ENCODE measurements at places on chromosomes 4 and X.

- DNase-seq, result no peak
Measured at GRCh38 chr4:135015771-135016170, 814.2 kb upstream of the PABPC4L start.

DNA sequence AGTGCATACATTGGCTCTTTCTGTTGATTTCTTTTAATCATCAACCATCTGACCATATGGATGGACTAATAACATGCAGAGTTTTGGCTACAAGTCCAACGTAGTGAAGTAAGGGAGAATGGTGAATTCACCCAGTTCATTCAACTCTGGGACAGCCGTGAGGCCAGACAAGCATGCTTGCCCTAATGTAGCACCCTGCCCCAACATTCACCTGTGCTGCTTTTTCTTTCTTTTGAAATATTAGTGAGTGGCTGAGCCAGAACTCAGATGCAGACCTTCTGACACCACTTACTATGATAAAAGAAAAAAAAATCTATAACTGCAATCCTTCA is 17.5 kb downstream of the ARSJ start:
- no peak for DNase-seq

GRCh38 chr4:142297313-142297712 is 548.8 kb downstream of the INPP4B start:
- no peak for DNase-seq

DNA sequence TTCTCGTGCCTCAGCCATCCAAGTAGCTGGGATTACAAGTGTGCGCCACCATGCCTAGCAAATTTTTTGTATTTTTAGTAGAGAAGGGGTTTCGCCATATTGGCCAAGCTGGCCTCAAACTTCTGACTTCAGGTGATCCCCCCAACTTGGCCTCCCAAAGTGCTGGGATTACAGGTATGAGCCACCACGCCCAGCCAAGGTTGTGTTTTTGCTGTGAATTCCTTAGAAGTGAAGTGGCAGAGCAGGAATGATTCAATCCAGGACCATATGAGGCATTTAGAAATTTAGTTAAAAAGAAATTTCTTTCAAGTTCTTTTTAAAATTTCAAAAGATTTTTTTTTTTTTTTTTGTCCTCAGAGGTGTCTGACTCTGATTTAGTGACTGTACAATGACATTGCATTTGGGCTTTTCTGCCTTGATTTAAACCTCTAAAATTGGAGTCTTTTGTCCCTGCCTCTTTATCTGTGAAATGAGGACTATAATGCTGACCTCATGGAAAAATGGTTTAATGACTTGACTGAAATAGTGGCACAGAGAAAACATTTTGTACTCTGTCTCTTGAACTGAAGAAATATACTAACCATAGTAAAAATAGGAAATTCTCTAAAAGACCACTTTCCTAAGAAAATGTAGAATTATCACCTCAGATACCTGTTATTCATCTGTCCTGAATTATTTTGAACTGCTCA is 59.9 kb downstream of the CXCL13 start:
- no peak for DNase-seq

GRCh38 chrX:259692-260355 is 21.4 kb upstream of the PLCXD1 start:
- DNase-seq, result no peak

DNA sequence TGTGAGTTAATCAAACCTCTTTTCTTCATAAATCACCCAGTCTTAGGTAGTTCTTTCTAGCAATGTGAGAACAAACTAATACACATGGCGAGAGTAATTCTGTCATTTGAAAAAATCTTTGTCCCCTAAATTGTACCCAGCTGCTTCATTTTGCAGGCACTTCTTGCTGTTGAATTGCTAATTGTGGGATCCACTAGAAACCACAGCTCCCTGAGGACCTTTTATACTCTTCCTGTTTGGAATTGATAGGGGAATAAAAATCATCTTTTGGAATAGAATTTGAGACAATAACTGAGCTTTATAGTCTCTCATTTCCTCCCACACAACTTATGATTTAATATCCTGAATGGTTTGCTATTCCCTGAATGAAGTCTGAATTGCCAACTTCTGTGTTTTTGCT is 170.2 kb downstream of the PACRGL start:
- no peak for DNase-seq

DNA sequence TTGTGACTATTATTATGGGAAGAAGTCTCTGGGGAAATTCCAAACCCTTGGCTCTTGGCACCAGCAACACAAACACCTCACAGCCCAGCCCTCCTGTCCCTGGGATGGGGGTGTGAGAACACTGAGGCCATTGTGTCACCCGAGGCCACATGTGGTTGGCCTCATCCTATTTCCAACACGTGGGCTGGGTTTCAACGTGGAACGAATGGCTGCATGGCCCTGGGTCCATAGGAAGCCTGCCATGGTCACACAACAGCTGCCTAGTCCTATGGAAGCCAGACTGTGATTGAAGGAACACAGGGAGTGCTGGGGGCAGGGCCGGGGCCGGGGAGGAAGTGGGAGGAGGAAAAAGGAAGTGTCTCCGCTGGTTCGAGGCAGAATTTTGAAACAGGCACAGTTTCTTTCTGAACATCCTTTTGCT is 10.0 kb downstream of the CLCN4 start:
- no peak for DNase-seq

DNA sequence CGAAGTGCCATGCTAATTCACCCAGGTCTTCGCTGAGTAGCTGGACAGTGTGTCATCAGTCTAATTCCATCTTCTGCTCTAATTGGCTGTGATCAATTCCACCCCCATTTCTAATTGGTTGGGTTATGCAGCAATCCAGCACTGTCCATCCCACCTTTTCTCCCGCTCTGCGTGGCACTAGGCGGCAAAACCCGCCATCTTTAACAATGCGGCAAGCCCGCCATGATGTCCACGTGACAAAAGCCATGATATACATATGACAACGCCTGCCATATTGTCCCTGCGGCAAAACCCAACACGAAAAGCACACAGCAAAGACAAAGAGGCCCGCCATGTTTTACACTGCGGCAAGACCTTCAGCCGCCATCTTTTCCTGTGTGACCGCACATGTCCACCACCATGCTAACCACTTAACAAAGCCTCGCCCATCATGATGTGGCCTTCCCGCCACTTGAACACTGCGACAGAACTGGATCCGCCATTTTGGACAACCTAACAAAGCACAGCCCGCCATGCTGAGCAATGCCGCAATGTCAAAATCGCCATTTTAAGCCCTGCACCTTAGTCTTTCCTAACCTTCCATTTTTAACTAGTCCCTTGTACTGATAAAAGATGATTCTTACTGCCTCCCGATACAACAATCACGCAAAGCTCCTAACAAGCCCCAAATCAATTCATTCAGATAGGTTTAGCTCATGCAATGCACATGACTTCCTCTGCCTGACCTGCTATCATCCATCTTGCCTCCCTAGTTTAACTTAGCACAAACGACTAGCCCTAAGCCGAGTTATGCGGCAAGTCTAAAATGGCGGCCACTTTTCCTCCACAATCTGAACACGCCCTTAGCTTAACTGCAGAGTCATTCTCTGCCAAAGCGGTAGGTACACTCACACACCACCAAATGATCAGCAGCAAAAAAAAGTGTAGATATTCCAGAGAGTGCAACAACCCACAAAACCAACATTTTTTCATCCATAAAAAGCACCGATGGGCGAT is 288.3 kb downstream of the CHIC1 start:
- DNase-seq, result no peak

DNA sequence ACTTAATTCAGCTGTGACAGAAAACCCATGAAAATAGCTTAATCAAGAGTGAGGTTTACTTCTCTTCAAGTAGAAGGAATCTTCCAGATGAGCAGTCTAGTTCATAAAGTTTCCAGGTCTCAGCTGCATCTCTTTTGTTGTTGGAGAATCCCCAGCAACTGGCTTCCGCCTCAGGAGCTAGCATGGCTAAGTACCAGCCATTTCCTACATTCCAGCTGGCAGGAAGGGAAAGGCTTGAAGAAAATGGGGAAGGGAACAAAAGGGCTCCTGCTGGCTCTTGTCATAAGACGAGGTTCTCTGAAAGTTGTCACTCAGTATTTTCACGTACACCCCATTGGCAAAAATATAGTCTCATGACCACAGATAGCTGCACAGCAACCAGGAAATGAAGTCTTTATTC is 27.3 kb upstream of the TRIM2 start:
- no peak for DNase-seq

- no peak for DNase-seq
Measured at GRCh38 chr4:2321279-2322196, 59.6 kb upstream of the MXD4 start.

DNA sequence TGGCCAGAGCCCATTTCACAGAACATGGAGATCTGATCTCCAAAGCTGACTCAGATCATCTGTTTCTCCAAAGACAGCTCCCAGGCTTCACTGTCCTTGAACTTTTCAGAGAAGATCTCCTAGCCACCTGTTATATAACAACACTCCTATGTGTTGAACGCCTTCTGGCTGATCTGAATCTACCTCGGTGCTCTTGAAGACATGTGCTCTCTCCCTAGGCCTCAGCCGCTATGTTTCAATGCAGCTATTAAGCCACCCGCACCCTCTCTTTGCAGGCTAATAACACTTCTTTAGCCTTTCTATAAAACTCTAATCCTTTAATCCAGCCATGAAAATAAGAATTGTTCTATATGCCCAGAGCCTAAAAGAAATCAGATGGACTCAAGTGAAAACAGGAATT is 34.9 kb downstream of the SEL1L3 start:
- DNase-seq, result no peak

Measured in NAMALWA (cell line).